ENCODE measurements at places on chromosomes 12 and 14.

DNA sequence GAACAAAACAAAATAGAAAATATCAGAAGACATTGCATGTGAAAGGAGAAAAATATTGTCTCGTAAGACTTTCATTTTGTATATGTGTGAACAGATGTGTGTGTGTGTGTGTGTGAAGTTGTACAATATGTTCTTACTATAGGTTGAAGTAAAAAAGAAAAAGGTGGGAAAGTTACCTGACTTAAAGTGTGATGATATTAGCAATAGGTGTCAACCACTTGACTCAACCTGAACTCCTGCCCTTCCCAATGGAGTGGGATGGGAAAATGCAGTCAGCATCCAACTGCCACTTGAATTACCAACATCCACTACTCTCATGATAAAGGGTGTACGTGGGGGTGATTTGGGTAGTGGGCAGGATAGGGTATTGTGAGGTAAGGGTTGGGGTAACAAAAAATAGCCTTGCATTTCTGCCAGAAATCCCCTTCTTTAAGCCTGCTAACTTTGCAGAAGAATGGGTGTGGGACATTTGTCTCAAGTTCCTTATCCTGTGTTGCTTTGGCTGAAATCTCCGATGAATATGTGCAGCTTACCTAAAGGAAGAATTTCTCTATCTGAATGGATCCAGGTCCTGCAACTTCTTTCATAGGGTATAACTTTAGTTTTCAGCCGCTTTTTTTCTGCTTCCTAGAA, 181.6 kb downstream of the CHST11 start:
- DNase-seq, result no peak

DNA sequence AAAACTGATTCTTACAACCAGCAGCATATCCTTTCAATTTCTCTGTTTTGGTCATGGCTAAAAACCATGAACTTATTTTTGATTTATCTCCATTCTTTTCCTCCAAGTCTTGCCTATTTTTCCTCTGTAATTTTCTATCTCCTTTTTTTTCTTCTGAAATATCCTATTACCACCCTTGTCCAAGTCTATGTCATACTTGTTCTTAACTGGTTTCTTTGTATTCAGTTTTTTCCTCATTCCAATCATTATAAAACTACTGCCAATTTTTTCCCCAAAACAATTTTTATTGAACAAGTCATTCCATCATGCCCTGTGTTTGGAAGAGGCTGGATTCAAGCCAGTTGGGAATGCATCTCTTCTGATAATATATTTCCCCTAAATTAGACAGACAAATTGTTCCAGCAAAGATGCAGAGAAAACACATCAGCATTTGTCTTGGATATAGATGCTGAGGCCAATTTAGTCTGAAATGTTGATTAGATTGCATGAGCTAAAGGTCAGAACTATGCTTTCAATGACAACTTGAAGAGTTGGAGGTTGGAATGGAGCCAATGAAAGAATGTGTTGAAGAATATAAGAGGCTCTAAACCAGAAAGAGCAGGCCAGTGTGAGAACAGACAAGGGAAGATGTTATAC, 30.7 kb downstream of the OTOGL start:
- no peak for DNase-seq

DNA sequence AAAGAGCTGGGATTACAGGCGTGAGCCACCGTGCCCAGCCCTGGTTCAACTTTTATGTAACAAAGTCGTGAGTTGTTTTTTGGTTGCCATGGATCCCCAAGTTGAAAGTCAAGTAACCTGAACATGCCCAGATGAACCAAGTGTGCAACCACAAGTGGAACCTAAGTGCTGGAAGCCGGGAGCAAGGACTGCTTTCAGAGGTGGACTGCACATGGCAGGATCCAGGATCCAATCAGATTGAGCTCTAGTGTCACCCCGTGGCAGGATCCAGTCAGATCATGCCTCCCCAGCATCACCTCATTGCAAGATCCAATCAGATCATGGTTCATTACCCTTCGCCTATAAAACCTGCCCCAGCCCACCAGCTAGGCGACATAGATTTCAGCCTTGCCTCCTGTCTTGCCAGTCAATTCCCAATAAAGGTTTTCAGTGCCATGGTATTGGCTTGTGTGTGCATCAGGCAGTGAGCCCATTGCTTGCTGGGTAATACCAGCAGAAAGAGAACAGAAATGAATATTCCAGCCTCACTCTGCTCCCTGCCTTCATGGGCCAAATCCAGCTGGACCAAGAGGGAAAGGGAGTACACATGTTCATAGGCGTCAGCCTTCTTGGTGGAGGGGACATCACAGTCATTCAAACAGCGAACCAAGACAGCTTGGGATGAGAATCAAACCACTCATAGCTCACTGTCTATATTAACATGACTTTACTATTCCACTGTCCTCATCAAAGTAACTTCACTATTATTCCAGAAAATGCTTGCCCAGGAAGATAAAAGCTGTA, 43.6 kb upstream of the VASH1 start:
- DNase-seq, result no peak

DNA sequence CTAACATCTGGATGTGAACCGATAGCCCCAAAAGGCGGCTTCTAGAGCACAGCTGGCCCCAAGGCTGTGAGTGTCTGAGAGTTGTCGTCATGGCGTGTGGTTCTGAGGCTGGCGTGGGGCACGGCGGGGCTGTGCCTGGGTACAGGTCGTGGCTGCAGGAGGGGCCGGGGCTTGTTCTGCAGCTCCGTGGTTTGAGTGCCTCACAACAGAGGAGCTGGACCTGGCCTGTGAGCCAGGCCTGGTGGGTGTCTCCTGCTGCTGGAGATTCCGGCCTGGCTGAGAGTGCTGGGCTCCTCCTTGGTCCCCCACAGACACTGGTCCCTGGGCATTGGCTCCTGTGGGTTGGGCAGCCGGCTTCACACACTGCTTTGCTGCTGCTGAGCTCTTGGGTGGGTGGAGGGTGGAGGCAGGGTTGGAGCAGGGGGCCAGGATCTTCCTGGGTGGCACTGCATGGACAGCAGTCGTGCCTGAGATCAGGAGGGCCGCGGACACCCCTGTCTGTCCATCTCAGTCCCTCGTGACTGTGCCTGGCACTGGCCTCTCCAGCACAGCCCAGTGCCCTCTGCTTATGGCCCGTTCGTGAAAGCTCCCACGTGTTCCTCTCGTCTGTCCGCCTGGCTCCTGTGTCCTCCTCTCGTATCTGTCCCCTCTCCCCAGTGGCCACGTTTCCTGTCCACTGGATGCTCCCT, 31.8 kb upstream of the TEX22 start:
- DNase-seq, result no peak

DNA sequence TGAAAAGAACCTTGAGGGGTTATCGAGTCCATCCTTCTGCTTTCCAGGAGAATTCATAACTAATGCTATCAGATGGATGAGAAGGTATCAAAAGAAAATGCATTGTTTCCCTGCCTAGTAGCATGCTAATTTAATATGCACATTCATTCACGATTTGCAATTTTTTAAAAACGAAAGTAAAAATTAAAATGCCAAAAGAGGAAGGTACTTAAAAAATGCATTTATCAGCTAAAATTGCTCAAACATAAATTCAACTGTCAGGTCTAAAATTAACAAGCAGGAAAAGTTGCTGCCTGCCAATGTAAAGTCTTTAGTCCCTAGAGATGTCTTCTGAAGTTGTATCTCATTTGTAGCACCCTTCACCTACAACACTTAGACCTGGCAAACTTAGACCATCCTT, 7.9 kb downstream of the ATF7 start:
- no peak for DNase-seq

GRCh38 chr12:47885566-47885965, 19.2 kb downstream of the VDR start:
- DNase-seq, result peak; percentile 69

DNA sequence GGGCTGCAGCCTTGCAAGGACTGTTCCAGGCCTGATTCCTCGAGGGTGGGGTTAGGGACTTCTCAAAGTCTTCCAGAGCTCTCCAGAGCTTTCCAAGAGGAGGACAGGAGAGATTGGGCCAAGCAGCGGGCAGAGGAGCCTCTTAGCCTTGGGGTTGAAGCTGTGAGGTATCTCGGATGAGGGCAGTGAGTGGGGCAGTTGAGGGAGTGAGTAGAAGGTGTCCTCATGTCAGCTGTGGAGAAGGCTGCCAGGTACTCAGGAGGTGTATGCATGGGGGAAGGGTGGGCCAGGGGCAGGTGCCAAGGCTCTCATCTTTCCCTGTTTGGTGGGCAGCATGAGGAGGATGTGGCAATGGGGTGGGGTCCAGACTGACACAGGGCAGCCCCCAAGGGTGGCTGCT, 7.7 kb downstream of the KRT83 start:
- DNase-seq, result no peak

GRCh38 chr14:77077040-77077439, 21.0 kb upstream of the CIPC start:
- DNase-seq, result no peak

- no peak for DNase-seq
These were observed 381.0 kb upstream of the USP15 start for GRCh38 chr12:61879229-61879628.

DNA sequence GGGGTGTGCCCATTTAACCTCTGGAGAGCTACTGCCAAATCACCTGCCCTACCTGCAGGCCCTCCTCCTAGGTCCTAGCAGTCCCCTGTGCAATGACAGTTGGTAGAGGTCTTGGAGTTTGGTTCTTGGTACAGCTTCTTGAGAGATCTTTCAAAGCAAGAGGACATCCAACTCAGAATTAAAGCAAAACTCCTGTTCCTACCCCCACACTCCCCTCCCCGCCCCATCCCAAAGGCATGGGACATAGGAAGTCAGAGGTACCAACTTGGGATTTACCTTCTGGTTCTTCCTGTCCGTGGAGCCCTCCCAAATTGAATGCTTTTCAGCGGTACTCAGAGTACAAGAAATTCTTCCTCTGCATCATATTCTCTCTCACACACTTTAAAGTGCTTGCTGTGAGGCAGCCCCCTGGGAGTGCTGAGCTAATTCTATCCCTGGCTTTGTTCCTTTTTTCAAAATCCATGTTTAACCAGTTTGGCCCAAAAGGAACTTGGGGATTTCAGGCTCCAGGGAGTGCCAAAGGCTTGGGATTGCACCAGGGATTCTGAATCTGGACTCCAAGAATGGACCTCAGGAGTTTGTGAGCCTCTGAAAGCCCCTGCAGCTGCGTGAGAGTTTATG, 40.8 kb downstream of the GALNT16 start:
- DNase-seq, result no peak
